ENCODE measurements at places on chromosomes 13 and 19.

DNA sequence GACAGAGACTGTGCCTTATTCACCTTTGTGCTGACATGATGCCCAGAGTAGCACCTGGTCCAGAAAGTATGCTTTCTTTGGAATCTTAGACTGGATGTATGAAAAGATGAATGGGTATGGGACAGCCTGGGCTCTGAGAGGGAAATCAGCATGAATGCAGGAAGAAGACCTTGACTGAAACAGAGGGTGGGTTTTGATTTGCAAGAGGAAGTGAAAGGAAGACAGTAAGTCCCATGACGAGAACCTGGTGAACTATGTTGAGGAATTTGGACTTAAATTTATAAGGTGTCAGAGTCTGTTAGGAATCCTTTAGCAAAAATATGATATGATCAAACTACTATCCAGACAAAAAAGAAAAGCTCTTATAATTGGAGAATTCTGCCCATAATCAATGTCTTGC is 301.9 kb downstream of the SPRY2 start:
- DNase-seq = no peak

DNA sequence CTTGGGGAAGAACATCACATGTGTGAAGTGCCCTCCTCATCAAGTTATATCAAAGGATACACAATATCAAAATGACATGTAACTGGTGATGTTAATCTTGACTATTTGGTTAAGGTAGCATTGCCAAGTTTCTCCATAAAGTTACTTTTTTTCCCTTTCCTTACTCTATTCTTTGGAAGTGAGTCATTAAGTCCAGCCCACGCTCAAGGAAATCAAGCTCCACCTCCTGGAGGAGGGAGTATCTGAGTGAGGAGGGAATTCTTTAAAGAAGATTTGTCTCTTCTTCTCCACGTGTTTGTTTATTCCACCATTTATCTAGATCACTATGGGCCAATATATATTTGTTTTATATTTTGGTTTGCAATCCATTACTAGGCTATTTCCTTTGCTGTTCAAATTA is 33.6 kb upstream of the FNDC3A start:
- no peak for DNase-seq

DNA sequence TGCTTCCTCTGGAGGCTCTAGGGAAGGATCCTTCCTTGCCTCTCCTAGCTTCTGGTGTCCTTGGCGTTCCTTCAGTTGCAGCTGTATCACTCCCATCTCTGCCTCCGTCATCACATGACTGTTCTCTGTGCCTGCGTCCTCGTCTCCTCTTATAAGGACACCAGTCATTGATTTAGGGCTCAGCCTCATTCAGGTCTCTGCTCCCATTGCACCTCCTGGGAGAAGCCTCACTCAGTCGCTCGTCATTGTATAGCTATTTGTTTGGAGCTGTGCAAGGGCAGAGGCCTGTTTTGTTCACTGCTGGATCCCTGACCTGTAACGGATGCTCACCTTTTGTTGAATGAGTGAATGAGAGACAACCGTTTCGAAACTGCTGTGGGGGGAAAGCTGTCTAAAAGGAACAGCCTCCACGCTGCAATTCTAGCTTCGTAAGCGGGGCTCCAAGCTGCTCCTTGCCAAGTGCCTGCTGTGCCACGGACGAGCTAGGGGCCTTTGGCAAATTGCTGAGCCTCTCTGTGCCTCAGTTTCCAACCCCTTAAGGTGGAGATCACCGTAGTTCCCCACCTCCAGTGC is 17.2 kb downstream of the BRSK1 start:
- no peak for DNase-seq

GRCh38 chr19:35267818-35268535 is 785 bp upstream of the USF2 start:
- peak; percentile 86 for DNase-seq

DNA sequence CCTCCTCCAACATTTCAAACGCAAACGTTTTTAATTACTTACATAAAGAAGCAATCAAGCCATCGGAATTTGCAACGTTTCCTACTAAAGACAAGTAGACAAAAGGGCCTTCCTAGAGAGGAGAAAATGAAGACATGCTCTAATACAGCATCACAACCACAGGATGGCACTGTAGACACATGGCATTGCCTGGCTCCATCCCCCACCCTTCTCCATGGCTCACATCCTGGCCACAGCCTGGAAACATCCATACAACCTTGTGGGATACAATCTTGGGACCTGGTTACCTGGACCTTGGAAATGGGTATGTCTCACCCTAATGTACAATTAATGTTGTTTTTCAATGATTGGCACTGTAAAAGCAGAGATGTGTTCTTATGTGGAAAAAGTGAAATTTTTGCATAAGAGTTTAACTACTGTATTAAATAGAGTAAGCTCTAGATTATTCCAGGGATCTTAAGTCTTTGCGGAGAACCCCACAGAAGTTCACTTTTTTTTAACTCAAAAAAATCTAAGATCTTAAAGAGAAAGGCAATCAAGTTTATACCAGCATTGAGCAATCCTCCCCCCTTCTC is 21.5 kb downstream of the EBPL start:
- peak; percentile 2 for DNase-seq

- peak; percentile 44 for DNase-seq
Observed at GRCh38 chr13:97367016-97367822, 66.8 kb upstream of the RAP2A start.

- DNase-seq = no peak
Observed at GRCh38 chr19:29878973-29879654, 62.9 kb upstream of the URI1 start.

- no peak for DNase-seq
Observed at GRCh38 chr13:29640665-29641064, 45.2 kb upstream of the SLC7A1 start.

GRCh38 chr13:66492479-66492878 is 737.7 kb downstream of the PCDH9 start:
- DNase-seq = no peak

DNA sequence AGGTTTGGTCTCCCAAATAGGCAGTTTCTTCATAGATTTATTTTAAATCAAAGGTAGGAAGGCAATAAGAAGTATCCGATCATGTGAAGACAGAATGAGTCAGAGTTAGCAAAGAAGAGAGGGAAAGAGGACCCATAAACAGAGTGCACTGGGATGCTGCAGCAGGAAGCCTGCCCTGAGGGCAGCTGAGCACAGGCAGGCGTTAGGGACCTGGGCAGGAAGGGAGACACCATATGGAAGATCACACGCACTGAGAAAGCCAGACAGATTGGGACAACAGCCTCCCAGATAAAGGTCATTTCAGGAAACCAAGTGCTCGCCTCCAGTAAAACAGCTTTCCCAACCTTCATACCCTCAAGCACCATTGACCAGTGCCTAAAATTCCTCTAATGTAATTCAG is 598.0 kb downstream of the EFNB2 start:
- DNase-seq = no peak

DNA sequence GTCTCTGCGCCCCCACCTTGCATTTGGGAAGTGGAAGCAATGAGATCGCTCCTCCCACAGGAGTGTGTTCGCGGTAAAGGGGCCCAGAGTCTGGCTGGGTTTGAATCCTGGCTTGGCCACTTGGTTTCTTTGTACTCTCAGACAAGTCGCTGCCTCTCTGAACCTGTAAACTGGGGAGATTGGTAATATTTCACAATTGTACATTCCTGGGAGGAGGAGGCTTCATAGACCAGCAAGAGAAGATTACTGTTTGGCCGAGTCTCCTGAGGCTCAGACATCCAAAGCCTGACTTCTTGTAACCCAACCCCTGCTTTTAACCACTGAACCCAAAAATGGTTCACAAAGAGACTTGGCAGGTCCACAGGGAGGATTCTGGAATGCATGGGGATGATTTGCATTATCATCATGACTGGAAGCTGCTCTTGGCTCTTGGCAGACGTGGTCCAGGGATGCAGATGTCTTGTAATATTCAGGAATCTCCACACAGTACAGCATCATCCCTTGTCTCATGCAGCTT is 13.6 kb upstream of the STRN4 start:
- DNase-seq = no peak

DNA sequence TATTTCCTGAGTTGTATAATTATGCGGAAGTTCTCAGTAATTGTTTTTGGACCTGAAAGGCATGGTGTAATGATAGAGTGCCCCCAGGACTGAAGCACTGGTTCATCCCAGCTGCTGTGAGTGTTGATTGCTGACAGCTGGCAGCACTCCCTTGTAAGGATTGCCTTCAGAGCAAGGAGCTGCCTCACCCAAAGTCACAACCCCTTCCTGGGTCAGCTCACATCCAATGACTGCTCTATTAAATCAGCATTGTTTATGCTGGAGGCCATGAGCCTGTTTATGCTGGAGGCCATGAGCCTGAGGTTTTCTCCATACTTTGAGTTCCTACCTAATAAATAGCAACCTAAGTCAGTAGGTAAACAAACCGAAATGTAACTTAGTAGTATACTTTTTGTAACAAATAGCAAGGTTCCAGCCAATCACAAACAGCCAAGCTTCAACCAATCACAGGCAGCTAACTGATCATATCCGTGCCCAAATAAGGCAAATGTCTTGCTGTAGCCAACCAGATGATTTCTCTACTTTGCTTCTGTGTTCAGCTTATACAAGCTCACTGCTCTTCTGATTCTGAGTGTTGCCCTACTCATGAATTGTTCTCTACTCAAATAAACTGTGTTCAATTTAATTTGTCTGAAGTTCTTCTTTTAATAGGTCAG is 11.7 kb upstream of the SPACA6 start:
- no peak for DNase-seq

DNA sequence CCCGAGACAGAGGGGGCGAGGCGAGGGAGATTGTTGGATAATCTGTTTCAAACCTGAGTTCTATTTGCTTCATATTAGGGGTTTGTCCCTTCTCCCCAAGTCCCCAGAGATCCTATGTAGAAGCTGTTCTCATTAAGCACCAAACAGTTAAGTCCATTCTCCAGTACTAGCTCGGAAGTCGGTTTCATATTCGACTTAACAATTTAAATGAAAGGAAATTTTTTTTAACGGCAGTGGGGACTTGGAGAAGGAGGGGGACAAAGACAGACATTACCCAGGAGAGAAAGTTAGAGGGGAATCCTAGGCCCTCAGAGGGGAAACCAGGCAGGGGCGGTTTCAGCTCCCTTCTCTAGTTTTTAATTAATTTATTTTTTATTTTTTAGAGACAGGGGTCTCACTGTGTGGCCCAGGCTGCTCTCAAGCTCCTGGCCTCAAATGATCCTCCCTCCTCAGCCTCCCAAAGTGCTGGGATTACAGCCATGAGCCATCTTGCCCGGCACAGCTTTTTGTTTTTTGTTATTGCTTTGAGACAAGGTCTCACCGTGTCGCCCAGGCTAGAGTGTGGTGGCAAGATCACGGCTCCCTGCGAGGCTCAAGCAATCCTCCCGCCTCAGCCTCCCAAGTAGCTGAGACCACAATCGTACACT is 13.7 kb upstream of the TLE2 start:
- DNase-seq = no peak

- no peak for DNase-seq
Observed at GRCh38 chr13:64767054-64767453, 2463.1 kb downstream of the PCDH9 start.

DNA sequence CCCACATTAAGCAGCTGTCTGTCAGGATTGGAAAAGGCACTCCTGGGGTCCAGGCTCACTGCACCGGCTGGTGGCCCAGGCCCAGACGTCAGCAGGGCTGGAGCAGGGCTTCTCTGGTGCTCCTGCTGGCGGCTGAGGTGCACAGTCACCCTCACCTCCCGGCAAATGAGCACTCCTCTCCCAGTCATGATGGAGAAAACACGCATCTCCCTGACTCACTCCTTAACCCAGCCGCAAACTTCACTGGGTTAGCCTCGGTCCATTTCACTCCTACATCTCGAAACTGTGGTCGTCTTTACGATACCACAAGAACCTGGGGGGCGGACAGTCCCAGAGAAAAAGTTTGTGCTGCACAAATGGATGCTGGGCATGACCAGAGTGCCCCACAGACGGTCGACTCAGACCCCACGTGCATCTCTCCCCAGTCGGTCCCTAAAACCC is 3.3 kb upstream of the RASA3 start:
- DNase-seq = no peak

DNA sequence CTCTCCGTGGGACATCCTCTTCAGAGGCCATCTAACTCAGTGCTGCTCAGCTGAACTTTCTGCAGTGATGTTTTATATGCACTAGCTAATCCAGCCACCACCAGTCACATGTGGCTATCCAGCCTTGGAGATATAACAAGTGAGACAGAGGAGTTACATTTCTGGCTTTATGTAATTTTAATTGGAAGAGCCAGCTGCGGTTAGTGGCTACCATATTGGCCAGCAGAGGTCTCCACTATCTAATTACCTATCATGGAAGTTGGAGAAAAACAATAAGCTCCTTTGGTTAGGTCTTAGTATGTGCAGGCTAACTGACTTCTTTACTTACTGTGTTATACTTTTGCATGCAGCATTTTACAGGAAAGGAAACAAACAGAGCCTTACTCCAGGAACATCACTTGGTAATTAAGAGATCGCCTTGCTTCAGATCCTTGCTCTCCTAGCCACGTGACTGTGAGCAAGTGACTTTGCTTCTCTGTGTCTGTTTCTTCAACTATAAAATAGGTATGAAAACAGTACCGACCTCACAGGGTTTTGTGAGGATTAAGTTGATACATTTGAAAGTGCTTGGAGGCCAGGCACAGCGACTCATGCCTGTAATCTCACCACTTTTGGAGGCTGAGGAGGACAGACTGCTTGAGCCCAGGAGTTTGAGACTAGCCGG is 1.6 kb upstream of the KLK10 start:
- no peak for DNase-seq

GRCh38 chr19:57210381-57210780 is 19.1 kb downstream of the ZNF264 start:
- DNase-seq = no peak

- no peak for DNase-seq
Observed at GRCh38 chr19:16429066-16429758, 42.6 kb downstream of the EPS15L1 start.

GRCh38 chr19:8075158-8076074 is 22.9 kb downstream of the CCL25 start:
- no peak for DNase-seq

- no peak for DNase-seq
Observed at GRCh38 chr13:110559429-110559943, 2.0 kb downstream of the RAB20 start.

GRCh38 chr13:99346335-99347042 is 39.3 kb upstream of the GPR183 start:
- DNase-seq = no peak

GRCh38 chr13:66402066-66402465 is 828.1 kb downstream of the PCDH9 start:
- DNase-seq = no peak

DNA sequence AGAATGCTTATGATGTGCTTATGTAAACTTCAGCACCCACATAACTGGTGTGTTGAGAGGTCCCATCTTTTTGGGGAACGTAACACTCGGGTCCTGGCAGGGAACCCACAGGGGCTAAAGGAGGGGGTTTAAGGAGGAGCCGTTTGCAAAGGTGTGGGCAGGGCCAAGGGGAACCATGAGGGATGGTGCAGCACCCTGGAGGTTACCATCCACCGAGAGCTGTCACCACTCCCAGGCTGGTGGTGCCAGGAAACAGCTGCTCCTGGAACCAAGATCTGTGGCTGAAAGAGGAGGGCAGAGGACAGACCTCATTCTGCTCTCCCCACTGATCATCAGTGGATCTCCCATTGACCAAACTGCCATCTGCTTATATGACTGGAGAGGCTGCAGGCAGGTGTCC is 23.2 kb upstream of the CYP4F8 start:
- no peak for DNase-seq

- no peak for DNase-seq
Observed at GRCh38 chr13:28528848-28529247, 33.9 kb upstream of the FLT1 start.

- DNase-seq = no peak
Observed at GRCh38 chr19:51034704-51035103, at the start of gene KLK12. TSS of gene KLK12 (minus strand) at chr19:51035002. CDS start at chr19:51034621, 381 bp downstream.
